ENCODE measurements at places on chromosomes 7 and 10.

DNA sequence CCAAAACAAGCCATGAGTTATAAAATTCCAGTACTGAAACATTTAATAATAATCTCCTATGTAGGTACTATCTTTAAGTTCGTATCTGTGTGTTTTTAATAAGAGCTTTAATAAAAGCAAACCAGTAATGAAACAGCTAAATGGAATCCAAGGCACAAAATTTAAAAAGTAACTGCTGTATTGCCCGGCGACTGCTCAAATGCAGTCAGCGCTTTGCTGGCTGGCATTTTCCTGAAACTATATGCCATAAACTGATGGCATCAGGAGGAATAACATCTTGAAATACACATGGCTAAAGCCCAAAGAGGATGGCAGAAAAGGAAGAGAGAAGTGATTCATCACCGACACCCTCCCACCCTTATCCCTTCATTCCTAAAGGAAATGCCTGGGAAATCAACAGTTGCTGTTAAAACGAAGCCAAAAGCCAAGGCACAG is 133.1 kb downstream of the CUBN start:
- DNase-seq = no peak

DNA sequence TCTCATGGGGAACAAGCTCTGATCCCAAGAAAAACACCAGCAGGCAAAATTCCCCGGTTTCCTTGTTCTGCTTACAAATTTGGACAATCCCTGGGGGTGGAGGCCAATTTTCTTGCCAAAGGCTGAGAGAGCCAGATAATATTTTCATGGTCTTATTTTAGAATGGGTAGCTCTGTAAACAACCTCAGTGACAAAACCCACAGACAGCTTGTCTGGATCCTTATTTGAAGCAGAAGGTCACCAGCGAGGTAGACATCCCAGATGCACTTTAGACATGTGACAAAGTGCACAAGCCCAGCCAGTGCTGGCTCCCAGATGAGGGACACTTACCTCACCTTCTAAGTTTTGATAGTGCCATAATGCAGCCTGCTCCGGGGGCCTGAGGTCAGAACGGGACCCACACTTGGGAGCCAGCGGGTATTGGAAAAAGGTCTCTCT is 102.6 kb upstream of the DDC start:
- no peak for DNase-seq

GRCh38 chr10:103765981-103766380 is 89.4 kb downstream of the SH3PXD2A start:
- DNase-seq = no peak

- DNase-seq = no peak
Observed at GRCh38 chr10:552679-553078, 136.8 kb downstream of the DIP2C start.

GRCh38 chr7:71477441-71477840 is 345.5 kb downstream of the GALNT17 start:
- no peak for DNase-seq

- DNase-seq = no peak
Observed at GRCh38 chr7:132177708-132178401, 398.4 kb downstream of the PLXNA4 start.

DNA sequence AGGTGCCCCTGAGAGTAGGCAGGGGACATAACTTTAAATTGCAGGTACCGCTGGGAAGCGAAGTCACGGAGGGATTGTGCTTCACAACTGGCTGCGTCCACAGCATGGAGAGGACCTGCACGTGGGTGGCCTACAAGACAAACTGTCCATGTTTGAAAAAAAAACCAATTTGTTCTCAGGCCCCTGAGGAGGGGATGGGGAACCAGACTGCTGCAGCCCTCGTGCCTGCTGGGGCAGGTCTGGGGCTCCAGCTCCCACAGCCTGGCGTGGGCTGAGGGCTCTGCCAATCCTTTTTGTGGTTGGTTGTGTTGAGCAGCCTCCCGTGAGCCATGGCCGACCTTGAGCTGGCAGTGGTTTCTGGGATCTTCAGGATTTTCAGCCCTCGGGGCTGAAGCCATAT is 9.7 kb downstream of the SFRP5 start:
- DNase-seq = no peak

DNA sequence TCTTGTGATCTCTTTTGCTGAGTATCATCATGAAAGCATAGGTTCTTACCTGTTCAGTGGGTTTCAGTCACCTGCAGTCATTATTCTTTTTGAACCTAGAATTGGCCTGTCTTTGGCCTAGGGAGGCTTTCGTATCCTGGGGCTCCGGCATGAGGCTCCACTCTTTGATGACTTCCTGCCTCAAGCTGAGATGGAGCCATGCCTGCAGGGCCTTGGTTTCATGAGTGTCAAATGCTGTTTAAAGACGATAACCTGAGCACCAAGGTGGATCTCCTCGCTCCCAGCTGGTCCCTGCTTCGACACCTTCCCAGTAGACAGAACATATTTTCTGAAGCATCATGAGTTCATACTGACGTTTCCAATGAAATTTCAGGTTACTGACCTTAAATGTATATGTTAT is 597.8 kb upstream of the FOXK1 start:
- DNase-seq = no peak

GRCh38 chr10:101112799-101113594 is 18.1 kb upstream of the TLX1 start:
- no peak for DNase-seq

DNA sequence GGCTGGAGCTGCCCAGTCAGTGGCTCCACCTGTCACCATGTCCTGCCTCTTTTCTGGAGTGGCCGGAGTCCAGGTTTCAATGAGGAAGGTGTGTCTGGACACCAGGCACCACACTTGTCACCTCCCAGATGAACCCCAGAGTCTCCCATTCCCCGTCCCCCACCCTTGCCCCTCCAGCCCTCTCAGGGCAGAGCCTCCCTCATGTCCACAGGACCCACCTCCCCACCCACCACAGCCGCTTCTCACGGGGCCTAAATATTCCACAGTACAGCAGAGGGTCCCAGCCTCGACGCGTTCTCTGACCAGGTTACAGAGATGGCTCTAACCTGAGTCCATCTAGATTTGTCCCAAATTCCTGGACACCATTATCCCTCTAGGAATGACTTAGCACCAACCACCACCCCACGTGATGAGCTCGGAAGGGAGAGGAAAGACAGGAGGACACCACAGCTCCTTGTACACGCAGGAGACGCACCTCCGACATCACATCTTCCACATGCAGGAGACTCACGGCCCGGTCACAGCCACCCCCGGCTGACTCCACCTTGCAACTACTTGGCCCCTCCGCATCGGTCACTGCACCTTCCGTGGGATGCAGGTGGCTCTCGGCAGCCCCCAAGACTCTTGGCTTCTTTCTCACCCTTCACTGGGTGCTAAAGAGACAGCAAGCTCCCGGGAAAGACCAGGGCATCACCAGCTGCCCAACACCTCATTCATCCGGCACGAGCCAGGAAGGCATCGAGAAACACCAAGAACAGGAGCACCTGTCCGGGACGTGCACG is 560.2 kb downstream of the DNAJB6 start:
- DNase-seq = no peak

DNA sequence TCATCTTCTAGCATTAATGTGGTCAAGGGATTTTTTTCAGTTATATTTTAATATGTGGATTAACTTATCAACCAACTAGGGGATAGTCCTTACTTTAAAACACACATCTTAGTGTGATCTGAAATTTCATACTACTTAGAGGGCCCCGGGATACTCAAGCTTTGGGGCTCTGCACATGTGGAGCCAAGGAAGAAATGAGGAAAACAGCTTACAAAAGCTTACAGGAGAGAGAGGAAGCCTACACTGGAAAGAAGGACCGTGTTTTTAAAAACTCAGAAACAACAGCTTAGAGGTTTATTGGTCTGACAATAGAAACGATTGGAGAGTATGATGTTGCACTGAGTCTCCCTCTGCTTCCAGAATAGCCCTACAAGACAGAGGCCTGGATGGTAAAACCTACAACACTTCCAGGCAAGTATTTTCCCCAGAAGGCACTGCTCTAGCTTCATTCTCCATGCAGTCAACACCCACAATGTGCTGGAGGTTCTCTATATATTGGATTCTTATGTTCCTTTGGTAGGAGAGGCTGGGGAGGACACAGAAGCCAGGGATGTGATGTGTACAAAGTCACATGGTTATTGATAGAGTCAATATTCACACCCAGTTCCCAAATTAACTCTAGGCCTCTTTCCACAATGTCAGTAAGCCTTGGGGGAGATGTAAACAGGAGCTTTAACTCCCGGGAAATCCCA is 47.3 kb downstream of the JCAD start:
- DNase-seq = no peak

GRCh38 chr10:131617113-131617858 is 283.5 kb upstream of the PPP2R2D start:
- DNase-seq = no peak

DNA sequence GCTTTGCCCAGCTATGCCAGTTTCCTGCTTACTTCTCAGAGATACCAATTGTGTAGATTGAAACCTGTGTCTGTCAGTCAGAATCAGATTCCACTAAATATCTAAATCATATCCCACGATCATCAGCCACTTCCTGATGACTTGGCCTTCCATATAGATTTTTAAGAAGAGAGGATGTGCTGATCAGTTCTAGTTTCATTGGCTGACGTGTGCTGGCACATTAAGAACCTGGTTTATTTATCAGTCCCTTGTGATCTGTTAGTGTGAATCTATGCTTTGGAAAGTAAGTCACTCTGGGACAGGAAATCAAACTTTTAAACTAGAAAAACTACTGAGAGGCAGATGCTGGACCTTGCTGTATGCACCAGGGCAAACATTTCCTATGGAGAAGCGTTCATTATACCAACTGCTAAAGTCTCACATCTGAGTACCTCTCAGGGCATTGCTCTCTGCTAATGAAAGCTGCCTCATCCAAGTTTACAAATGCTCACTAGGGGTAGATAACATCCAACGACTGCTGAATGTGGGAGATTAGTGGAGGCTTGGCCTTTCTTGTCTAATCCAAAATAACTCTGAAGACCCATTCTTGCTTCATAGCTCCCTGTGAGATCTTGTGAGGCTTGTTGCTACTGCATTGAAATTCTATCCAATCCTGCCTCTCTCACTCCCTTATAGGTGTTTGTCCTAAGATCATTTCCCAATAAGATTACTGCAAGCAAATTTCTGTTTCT is 109.1 kb downstream of the ARL4A start:
- no peak for DNase-seq

- no peak for DNase-seq
Observed at GRCh38 chr7:20114468-20114867, 102.7 kb downstream of the MACC1 start.

DNA sequence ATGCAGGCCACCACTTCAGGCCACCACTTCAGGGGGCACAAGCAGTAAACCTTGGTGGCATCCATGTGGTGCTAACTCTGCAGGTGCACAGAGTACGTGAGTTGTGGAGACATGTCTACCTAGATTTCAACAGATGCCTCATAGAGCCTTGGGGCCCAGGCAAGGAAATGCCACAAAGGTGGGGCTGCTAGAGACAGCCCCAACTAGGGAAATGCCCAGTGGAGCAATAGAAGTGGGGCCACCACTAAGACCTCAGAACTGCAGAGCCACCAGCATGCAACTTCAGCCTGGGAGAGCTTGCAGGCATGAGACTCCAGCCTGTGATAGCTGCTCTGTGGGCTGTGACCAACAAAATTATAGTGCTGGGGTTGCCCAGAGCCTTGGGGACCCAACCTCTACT is 107.6 kb downstream of the DNAJC1 start:
- DNase-seq = no peak

DNA sequence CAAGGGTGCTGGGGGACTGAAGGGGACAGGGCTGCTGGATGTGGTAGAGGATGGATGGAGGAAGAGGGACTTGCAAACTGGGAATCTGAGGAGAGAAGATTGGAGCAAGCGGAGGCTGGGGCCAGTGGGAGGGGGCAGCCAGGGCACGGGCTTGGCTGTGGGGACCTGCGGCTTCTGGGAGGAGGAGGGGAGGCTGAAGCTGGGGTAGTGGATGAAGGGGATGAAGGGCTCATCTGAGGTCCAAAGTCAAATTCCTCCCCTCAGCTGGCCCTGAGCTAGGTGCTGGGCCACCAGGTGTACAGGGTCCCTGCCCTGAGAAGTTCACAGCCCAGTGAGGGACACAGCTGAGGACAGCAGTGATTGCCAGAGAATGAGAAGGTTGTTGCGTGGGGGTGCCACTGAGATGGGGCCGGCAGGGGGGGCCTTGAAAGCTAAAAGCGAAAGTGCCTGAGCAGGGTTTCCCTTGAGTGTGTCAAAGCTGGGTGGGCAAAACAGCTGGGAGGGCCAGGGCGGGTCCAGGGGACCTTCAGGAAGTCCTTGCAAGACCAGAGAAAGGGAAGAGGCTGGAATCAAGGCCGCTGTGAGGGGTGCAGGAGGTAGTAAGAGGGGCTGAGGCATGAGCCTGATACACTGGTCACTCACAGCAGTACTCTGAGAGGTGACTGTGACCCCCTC is 75.2 kb downstream of the MYL10 start:
- no peak for DNase-seq

GRCh38 chr10:22712956-22713852 is 1.2 kb downstream of the PIP4K2A start:
- DNase-seq = no peak

DNA sequence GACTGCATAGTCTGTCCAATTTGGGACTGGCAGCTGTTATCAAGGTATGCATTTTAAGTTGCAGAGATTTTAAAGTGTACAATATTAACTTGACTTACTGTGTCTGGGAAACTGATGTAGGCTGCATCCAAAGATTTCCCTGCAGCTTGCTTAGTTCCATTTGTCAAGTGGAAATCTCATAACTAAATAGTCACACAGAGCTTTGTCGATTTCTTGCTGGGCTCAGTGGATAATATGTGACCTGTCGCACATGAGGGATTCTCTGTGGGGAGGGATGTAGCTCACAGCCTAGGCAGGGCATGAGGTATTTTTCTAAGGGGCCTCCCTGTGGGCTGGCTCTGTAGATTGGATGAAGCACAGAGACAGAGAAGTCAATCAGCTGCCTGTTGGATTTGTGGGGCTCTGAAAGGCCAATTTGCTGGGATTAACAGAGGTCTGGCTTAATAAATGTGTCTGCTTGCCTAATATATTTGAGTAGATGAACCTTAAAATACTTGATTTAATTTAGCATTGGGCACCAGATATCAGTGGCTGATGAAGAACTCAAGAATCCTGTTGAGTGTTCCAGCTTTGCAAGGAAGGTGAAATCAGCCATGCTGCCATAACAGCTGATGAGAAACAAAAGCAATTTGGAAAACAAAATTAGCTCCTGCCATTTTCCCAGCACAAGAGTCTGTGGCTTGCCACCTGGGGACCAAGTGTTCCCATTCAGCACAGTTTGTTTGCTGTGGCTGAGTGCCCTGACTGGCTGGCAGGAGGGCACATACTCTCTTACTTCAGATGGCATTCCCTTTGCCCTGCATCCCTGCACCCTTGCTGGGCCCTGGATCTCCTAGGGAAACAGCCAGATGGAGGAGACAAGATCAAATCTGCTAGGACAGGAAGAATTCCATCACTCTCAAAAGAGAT is 598.5 kb downstream of the SORCS3 start:
- DNase-seq = no peak

DNA sequence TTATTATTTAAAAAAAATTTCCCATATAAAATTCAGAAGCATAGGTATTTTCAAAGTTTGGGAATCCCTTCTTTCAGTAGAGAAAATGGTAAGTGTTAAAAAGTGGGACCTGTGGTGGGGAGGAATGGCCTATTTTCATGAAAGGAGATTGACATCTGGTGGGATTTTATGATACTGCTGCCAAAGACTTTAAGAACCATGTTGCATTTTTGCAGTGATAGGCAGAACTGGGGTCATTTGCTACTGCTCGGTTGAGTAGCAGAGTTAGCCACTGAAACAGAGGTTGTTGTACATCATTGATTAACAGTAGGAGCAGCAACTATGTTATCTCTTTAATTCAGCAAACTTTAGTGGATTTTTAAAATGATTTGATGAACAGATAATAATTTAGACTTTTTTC is 4.4 kb downstream of the BICC1 start:
- DNase-seq = no peak
